ENCODE measurements at places on chromosomes 12 and 14.

DNA sequence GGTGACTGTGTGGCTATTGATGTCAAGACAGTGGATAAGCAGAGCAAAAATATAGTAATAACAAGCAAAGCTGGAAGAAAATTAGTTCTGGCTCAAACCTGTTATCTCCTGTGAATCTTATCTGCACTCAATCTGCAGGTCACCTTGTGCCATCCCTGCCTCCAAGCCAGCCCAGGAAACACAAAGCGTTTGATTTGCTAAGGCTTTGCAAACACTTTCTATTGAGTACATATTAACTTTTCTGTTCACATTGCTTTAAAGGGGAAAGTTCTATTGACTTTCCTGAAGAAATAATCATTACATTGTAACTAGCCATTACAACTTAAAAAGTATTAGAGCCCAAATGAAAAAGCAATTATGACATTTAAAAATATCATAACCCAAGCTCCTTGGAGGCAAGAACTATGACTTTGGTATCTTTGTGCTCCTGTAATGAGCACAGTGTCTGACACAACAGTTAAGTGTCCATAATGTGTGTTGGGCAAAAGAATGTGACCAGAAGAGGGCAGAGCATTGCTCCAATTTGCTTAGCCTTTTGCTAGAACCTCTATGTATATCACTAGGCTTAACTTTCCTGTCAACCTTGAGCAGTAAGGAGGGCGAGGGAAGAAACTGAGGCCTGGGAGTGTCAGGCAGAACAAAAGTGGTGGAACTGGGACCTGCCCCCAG lies 24.7 kb downstream of the SERPINA3 start:
- DNase-seq = no peak

GRCh38 chr12:114692186-114693058 lies 8.4 kb upstream of the TBX3 start:
- DNase-seq = no peak

DNA sequence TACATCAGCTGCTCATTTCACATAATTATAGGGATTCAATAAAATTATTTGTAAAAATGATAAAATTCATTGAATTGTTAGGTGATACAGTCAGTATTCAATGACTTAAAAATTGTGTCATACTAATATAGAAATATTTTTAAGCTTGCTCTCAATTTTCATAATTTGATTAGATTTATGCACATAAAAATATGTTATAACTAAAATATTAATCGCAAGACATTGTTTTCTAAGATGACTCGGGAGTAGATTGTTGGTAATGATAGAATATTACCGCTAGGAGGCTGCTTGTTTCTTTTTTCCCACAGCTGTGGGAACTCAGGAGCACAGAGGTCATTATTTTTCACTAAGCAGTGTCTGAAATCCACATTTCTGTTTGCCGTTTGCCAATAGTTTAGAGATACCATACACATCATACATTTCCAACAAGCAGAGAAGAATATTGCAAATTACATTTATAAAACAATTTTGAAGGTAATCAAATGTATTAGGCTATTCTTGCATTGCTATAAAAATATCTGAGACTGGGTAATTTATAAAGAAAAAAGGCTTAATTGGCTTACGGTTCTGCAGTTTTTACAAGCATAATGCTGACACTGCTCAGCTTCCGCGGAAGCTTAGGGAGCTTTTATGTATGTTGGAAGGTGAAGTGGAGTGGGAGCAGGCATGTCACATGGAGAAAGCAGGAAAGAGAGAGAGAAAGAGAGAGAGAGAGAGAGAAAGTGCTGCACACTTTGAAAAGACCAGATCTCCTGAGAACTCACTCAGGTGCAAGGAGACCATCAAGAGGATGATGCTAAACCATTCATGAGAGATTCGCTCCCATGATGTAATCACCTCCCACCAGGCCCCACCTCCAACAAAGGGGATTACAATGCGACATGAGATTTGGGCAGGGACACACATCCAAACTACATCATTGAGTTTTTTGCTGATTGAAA lies 9.2 kb downstream of the CD69 start:
- peak; percentile 65 for DNase-seq

GRCh38 chr12:62659453-62660295 lies 193.0 kb downstream of the MON2 start:
- no peak for DNase-seq

GRCh38 chr14:36656687-36657398 lies 4.8 kb upstream of the PAX9 start:
- DNase-seq = no peak

DNA sequence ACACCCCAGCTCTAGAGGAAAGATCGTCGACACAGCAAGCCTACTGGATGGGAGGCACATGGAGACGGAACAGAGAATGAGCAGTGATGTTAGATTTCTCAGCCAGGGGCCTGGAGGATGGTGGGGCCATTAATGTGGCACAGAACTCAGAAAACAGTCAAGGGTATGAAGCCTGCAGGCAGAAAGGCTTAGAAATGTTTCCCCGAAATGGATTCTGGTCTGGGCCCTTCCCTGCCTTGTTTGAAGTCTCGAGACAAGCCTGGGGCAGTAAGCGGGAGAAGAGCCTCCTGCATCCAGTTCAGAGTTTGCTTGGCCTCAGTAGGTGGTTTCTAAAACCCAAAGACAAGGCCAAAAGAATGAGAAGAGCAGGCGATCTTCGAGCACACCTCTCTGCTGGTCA lies 158.4 kb downstream of the NTF3 start:
- DNase-seq = no peak

DNA sequence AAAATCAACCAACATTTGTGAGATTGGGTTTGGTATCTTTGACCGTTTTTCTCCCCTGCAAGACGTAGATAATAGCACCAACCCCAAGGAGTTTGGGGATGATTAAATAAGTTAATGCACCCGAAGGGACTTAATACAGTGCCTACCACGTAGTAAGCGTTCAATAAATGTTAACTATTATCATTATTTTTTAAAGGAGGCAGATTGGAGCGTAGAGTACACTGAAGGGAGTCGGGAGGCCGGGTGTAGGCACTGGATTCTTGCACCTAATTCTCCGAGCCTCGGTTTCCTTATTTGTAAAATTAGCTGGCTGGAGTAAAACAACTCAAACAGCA lies 367 bp upstream of the FRS2 start:
- DNase-seq = no peak

- DNase-seq = peak; percentile 48
Observed at GRCh38 chr12:114835031-114835430, 151.1 kb upstream of the TBX3 start.

DNA sequence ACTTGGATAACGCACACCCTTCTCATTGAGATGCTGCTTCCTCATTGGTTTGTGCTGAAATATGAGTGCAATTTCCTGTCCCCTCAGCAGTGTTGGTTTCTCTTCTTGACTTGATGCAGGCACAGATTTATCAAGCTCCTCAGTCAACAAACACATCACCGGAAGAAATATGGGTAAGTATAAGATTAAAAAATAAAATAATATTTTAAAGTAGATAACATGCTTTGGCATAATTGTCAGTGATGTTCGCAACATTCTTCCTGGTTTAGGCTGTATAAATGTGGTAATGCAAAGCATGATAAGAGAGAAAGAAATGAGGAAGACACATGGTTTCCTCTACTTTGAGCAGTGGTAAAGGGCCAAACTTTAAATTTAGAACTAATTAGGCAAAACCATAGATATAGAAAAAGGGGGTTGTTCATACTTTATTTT lies at the start of gene GPR65:
TSS of gene GPR65 (plus strand) at position 86 of the 432 bp plus-strand sequence. CDS start 5,713 bp downstream, outside the sequence.
- DNase-seq = no peak

DNA sequence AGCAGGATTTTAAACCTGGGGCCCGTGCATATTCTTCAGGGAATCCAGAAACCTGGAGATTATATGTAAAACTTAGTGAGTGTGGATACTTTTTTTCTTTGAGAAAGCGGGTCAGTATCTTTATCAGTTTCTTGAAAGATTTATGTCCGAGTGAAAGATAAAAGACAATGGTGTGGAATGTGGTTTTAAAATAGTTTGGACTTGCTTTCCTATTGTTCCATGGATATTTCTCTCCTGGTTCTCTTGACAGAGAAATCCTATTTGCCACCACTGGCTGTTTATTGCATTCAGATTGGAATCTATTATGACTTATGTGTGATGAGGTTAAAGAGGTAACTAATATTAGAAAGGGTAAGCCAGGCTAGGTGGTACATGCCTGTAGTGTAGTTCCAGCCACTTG lies 27.4 kb downstream of the KTN1 start:
- DNase-seq = no peak

DNA sequence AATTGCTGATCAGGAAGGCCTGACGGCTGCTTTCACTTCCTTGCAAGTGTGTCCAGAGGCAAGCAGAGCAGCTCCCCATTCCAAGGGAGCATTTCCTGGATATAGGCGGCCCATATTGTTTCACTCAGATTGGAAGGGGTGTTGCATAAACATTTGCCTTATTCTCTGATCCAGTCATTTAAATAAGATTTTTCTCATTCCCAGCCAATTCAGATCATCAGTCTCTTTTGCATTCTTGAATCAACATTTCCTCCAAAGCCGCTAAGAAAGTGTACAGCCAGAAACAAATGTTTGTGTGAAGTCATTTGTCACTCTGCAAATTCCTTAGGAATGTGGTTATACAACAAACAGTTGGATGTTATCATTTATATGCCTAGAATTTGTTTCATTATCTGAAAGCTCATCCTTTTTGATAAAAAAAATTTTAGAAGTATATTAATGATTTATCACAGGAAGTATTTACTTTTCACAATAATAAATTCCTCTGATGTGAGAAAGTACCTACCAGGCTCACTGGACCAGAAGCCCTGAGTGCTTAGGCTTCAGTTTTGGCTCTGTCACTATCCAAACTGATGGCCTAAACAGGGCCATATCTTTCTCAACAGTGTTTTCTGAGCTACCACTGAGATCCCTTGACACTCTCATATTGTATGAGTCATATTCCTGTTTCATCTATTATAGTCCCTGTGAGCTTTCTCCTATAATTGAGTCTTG lies 379.6 kb downstream of the CCDC91 start:
- no peak for DNase-seq

GRCh38 chr14:39876916-39877315 lies 444.7 kb upstream of the FBXO33 start:
- DNase-seq = no peak

GRCh38 chr14:32259368-32260013 lies 56.4 kb upstream of the RNU6-8 start:
- peak; percentile 70 for DNase-seq

DNA sequence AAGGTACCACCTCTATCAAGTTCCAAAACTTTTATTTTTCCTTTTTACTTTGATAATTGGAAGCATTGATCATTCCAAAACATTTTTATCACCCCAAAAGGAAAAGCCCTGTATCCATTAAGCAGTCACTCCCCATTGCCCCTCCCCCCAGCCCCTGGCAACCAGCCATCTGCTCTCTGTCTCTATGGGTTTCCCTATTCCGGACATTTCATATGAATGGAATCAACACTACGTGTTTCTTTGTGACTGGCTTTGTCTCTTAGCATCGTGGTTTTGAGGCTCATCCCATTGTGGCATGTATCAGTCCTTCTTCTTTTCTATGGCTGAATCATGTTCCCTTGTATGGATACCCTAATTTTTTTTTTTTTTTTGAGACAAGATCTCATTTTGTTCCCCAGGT lies 18.0 kb upstream of the PHETA1 start:
- no peak for DNase-seq

DNA sequence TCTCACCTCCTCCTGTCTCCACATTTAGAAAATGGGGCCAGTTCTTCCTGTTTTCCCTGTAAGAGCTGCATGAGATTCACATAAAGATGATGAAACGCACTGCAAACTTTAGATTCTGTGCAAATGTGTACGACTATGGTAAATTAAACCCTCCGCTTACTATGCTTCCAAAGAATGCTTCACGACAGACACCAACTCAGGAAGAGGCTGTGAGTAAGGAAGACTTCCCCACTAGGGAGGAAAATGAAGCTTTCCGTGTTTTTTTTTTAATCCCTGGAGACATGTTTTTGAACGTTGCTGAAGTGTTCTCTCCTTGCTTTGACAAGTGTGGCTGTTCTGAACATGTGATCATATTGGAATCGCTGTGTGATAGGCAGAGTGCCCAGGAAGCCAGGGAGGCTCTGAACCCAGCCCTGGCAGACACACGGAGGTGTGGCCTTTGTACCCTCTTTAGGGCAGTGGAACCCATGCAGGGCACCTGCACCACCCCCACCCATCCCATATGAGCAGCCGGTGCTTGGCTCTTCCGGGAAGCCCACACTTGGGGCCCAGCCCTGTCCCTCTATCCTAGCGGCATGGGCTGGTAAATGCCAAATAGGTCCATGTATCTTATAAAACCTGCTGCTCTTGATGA lies 7.5 kb upstream of the SYNE3 start:
- DNase-seq = no peak

DNA sequence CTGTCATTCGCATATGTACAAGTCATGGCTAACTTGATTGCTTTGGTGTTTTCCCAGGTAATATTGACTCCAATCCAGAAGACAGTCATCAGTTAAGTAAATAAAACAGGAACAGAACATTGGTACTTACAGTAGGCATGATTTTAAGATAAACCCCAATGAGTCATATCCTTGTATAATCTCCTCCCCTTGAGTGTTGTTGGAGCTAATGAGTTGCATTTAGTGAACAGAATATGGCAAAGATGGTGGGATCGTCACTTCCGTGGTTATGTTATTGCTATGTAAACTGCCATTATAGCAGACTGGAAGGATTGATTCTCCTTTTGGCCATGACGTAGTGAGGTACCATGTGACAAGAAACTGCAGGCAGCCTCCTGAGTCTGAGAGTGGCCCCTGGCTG lies 102.2 kb downstream of the TMX1 start:
- DNase-seq = no peak

DNA sequence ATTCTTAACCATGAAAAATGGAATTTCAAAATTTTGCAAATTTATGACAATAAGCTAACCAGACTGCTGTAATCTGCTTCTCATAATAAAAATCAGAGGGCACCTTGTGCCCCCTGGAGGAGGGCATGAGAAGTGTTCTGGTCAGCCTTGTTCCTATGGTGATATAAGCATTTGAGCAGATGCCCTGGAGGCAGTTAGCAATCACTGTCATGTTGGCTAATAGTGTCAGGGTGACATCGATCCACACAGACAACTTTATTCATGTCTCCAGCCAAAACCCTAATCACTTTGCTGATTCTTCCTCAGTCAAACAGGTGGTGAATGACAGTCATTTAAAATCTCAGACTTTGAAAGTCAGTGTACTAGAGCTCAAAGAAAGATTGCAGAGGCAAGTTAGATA lies 943.0 kb downstream of the GALC start:
- no peak for DNase-seq

GRCh38 chr12:49974231-49974675 lies 1.5 kb downstream of the AQP6 start:
- DNase-seq = no peak

GRCh38 chr12:108907839-108908351 lies 28.0 kb downstream of the DAO start:
- no peak for DNase-seq

- DNase-seq = no peak
Observed at GRCh38 chr12:11545484-11546330, 103.8 kb upstream of the ETV6 start.

Data from SW 1271 (cell line).